Stimulated activated naive CD4-positive, alpha-beta T cell (primary cell): ENCODE measurements at places on chromosomes 6 and 20.

DNA sequence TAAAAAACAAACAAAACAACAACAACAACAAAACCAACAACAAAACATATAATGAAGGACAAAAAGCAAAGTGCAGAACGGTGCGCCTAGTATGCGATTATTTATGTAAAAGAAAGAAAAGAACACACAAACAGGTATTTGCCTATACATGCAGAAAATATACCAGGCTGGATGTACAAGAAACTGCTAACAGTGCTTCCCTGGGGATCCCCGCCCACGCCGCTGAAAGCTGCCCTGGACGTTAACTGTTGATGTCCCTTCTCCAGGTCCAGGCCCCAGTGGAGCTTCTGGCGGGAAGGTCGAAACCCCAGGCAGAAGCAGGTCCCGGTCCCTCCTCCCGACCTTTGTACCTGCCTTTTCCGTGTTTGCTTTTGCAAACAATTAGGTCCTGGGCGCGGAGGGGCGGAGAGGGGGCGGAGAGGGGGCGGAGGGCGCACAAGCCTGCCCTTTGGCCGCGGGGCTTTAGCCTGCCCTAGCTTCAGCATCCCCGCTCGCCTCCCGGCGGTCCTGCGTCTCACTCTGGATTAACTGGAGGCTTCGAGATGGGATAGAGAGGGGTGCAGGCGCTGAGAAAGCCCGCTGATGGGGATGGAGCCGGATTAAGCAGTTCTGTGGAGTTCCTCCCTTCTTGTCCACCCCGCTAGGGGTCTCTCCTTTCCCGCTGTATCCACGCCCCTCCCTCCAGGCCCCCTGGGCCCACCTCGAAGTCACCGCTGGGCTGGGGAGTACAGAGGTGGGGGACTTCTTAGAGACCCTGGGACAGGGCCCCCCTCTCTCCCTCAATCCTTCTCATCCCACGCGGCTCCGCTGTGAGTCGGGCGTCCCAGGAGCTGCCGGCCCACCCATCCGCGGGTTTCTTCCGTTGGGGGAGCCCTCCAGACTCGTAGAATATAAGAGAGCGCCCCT, 8.2 kb upstream of the AHCY start:
- no peak for DNase-seq

GRCh38 chr6:41051873-41052272, 1.1 kb upstream of the APOBEC2 start:
- no peak for DNase-seq

DNA sequence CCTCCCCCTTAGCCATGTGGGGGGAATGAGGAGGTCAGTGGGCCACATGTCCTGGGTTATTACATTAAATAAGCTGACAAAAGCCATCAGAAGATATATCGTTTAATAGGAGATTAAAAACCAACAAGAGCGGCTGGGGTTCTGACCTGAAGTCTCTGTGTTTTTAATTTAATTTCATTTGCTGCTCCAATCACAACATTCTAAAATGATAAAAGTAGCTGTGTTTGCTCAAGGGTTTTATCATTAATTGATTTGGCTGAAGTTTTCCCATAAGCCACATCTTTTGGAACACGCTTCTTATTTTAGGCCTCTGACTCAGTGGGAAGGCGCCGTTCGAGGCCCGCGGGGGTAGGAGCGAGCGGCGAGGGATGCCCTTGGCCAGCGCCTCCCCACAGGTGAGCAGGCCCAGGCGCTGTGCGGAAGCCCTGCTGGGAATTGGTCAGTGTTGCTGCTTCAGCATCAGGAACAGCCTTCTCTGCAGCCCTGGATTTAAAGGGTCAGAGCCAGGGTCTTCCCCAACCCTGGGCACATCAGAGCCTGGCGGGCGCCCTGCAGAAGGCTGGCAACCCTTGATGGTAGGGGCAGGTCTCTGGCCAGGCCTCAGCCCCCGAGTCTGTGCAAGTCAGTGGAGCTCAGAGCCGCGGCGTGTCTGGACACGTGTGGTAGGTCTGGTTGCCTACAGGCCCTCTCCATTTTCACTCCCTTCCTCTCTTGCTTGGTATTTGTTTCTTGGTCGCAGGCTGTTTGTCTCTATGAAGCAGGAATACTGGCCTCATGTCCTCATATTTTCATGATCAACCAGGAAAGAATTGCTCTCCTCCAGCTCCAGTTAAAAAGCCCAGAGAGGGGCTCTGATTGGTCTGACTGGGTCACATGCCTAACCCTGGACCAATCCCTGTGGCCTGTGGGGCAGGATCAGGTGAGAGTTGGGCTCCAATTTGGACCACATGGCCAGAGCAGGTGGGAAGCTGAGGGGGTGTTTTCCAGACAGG, 30.9 kb upstream of the MLN start:
- no peak for DNase-seq

- DNase-seq: no peak
These were observed 2.6 kb downstream of the SLC35F1 start for GRCh38 chr6:117909638-117910037.

- peak; percentile 59 for DNase-seq
These were observed 131.2 kb upstream of the BTN3A2 start for GRCh38 chr6:26233649-26234420.

GRCh38 chr6:79261666-79262065, 27.2 kb upstream of the HMGN3 start:
- DNase-seq: no peak

GRCh38 chr6:71114544-71114943, 157.7 kb upstream of the B3GAT2 start:
- no peak for DNase-seq

DNA sequence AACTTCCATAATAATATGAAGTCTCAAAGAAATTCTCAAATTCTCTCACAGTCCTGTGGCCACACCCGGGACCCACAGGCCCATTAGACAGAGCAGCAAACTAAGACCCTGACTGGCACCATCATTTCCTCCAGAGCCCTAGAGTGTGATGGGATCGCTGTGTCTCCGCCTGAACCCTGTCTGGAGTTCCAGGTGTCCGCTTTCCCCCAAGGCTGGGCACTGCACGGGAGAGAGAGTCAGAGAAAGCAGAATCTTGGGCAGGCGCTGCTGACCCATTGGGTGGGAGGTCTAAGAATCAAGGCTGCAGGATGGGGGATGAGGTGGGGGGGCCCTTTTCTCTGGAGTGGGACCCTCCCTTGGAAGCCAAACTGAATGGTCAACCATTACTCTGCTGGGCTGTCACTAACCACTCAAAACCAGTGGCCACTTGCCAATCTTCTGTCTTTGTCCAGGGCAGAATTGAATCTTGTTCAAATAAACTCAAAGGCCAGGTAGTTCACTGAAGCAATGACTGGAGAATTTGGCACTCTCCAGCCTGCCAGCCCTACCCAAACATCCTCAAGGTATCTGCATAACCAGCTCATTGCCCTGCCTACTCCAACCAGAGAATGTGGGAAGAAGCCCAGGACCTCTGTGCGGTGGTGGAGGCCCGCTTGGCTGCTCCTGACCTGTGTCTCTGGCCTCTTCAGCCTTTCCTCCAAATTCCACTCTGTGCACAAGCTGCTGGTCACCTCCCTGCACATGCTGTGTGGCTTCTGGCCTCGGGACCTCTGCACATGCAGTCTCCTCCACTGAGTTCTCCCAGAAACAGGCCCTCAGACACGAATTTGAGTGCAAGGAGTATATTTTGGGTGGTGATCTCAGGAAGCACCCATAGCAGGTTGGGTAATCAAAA, 141.1 kb downstream of the CEBPB start:
- no peak for DNase-seq

GRCh38 chr6:138025528-138025978, 81.7 kb downstream of the PERP start:
- no peak for DNase-seq

- no peak for DNase-seq
These were observed 7.3 kb upstream of the BPIFA2 start for GRCh38 chr20:33160681-33161080.

GRCh38 chr6:42453031-42453653, 1.4 kb upstream of the TRERF1 start:
- DNase-seq: peak; percentile 76

GRCh38 chr6:136463743-136464142, 86.5 kb downstream of the MAP7 start:
- DNase-seq: no peak
